ENCODE measurements at places on chromosomes 16 and 17. TPM values are rescaled to one million over a fixed set of nuclear protein-coding genes. Genes with fewer than 3 reads are reported as not detected.

The EMP2 gene
- 7.4 TPM for total RNA-seq

The MPP2 gene
- total RNA-seq: 20.7 TPM

The C1QTNF8 gene
- total RNA-seq: not detected

The PMP22 gene
- 2.2 TPM for total RNA-seq

The TBC1D3H gene
- total RNA-seq: not detected

All from GM23338 (cell line).